ENCODE measurements at places on chromosomes 4 and X.

DNA sequence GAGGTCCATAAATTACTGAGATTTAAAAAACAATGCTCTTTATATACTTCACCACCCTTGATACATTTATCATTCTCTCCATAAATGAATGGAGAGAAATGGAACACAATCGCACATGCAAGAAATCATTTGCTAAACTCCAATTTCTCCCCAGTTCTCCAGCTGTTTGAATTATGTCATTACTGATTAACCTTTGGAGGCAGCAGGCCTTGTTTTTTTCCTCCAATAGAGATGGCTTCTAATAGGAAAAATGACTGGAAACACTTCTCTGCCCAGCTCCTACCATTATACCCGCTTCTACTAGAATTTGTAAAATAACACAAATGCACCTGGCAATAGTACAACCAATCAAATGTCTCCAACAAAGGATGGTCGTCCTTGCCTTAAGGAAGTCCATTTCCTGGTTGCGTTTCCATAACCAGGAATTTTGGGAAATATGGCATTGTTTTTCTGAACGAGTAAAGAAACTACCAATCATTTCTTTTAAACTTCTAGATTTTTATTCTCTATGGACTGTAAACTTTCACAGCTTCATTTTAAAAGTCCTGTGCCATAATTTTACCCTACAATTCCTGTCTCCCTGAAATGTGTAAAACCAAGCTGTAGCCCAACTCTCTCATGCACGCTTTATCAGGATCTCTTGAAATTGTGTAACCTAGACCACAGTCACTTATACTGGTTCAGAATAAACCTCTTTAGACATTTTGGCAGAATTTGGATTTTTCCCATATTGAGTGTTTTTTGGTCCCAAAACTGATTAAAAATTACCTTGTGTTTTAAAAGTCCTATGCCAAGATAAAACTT, 60.1 kb downstream of the APBB2 start:
- no peak for DNase-seq

DNA sequence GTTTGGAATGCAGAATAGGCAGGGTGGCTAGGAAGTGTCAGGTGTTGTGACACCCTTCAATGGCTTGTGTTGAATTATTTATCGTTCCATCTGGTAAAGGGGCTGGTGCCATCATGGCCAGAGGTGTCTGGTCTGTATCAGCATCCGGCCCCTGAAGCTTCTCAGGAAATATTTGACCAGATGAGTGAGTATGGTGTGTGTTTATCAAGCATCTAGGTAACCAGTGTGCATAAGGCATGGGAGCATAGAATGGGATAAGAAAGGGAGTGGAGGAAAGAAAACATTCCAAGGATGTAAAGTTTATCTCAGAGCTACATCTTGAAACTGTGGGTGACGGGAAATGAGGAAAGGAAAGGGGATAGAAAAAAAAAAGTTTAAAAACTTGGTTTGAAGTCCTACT, 109.4 kb downstream of the KLHL4 start:
- no peak for DNase-seq

GRCh38 chr4:65508168-65508567, 162.1 kb downstream of the EPHA5 start:
- DNase-seq = no peak

DNA sequence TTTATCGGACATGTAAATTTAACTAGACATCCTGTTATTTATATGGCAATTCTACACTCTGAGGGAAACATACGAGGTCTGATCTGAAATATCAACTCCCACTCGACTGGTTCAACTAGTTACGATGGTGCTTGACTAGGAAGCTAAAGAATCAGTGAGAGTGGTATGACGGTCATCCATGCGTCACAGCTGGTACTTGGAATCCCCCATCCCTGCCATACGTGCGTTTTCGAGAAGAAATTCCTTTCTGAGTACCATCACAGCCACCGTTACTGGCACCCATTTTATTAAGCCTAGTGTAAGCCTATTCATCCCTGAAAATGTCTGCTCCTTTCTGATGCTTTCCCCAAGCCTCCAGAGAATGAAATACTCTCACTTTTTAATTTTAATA, 695 bp upstream of the PIGA start:
- DNase-seq = peak; percentile 69
